Left renal pelvis (tissue), 4 donors: ENCODE measurements at places on chromosomes 2 and 18. TPM values are rescaled to one million over a fixed set of nuclear protein-coding genes. Genes with fewer than 3 reads are reported as not detected.

The IL36RN gene
- polyA plus RNA-seq, result not detected

The LAMA1 gene
- polyA plus RNA-seq, result 90.4 TPM

The TUBA4B gene
- polyA plus RNA-seq, result 0.46 TPM

The CRYGD gene
- polyA plus RNA-seq, result not detected

The GREB1 gene
- polyA plus RNA-seq, result 14.3 TPM

The SERPINB3 gene
- 0.17 TPM for polyA plus RNA-seq

The FOSL2 gene
- polyA plus RNA-seq, result 25.1 TPM

The AQP12B gene
- polyA plus RNA-seq, result 0.17 TPM

The HOXD13 gene
- polyA plus RNA-seq, result 0.22 TPM

The GCA gene
- polyA plus RNA-seq, result 35.1 TPM
